ENCODE measurements at places on chromosomes 6 and 20. TPM values are rescaled to one million over a fixed set of nuclear protein-coding genes. Genes with fewer than 3 reads are reported as not detected.

GRCh38 chr6:112221981-112222852 is 32.1 kb downstream of the LAMA4 start:
- DNase-seq: peak; percentile 72

GRCh38 chr6:37029249-37029971 is 24.0 kb downstream of the FGD2 start:
- DNase-seq: peak; percentile 89

DNA sequence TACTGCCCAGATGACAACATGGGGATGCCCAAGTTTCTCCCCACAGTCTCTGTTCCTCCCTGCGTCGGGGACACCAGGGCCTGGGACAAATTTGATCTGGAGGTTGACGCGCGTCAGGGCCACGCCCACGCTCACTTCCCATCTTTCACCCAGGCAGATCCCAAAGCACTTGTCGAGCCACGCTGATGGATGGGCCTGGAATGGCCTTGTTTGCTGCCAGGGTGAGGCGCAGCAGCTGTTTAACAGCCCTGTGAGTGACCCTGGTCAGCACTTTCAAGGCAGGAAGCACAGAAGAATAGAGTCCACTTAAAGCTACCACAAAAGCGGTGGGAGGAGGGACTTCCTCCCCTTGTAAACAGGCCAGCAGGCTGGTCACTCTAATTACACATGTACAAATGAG is 324.7 kb upstream of the JARID2 start:
- peak; percentile 15 for DNase-seq

- no peak for DNase-seq
Observed at GRCh38 chr20:11173916-11174315, 500.1 kb upstream of the JAG1 start.

DNA sequence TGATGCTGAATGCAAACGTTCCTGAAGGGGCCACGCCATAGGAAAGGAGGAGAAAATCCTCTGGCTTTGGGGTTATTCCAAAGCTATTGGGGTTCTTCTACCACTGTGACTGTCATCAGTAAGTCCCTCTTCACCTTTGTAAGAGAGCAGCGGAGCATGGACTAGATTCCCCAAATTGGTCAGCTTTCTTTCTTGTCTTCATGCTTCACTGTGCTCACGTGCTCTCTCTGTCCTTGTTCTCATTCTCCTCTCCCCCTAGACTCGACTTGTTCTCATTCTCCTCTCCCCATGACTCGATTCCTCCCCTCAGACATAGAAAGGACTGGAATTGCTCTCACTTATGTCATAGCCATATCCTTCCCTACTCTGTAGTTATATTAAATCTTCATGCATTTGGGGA is 54.8 kb upstream of the ADGRG6 start:
- DNase-seq: no peak

- no peak for DNase-seq
Observed at GRCh38 chr6:154594496-154595198, 84.2 kb upstream of the CNKSR3 start.

Gene MED20
- total RNA-seq: 39.2 TPM

GRCh38 chr20:24842918-24843715 is 106.0 kb upstream of the CST7 start:
- DNase-seq: peak; percentile 19

Gene SALL4
- total RNA-seq: 0.15 TPM

GRCh38 chr20:24361541-24361940 is 107.9 kb upstream of the SYNDIG1 start:
- no peak for DNase-seq

DNA sequence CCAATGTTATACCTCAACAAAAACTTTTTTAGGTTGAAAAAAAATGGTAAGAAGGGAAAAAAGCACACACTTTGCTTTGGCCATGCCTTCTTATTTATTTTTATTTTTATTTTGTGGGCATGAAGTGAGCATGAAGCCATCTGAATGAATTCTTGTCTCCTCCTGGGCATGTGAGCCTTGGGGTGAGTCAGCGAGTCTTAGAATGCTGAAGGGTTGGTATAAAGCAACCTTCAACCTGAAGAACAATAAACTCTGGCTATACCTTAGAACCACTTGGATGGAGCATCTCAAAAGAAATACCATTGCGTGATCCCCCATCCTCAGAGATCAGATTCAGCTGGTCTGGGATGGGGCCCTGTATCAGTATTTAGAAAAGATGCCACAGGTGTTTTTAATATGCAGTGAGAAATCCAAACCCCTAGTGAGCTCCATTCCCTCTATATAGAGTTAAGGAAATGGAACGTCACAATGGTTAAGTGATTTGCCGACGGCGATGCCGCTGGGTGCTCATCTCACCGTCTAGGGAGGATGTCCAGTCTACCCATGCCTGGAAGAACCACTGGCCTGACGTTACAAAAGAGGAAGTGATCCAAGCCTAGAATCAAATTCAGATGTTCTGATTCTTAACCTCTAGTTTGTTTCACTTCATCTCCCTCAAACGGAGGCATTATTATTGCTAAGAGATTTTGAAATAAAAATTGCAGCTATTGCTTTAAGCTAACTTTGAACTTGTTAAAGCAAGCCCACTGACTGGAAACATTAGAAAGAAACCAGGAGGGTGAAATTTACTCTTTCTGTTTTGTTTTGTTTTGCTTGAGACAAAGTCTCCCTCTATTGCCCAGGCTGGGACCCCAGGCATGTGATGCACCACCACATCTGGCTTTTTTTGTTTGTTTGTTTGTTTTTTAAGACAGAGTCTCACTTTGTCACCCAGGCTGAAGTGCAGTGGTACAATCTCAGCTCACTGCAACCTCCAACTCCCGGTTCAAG is 67.1 kb downstream of the EDN1 start:
- DNase-seq: peak; percentile 68

Gene CYP39A1
- 5.2 TPM for total RNA-seq

Gene MATN4
- not detected for total RNA-seq

Gene UNC5CL
- 9.6 TPM for total RNA-seq

Gene GSTA3
- not detected for total RNA-seq

GRCh38 chr20:1764136-1765033 is 106.8 kb upstream of the SIRPG start:
- DNase-seq: peak; percentile 82

Gene CAGE1
- not detected for total RNA-seq

Gene HDGFL1
- not detected for total RNA-seq

DNA sequence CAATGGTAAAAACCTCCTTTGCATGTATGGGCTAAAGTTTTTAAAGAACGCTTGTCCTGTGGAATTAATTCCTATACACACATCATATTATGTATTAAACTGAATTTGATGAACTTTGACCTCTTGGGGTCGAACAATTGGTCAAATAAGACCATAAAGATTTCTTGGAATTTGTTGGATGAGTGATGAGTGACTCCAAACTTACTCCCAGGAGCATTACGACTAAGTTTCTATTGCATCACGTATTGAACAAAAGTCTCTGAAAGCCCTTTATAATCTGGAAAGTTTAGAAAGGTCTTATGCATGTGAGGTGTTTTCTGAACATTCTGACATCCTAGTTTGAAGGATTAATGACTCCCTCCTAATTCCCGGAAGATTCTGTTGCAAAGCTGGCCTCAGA is 126.9 kb upstream of the BMP5 start:
- DNase-seq: no peak

Gene E2F1
- total RNA-seq: 0.89 TPM

Gene MROH8
- 1.2 TPM for total RNA-seq

GRCh38 chr6:30075094-30075789 is at the start of gene RNF39:
Gene RNF39 (minus strand): TSS chr6:30075769. CDS start chr6:30075585, 184 bp downstream.
- DNase-seq: no peak

GRCh38 chr6:33633462-33634158 is 12.5 kb downstream of the ITPR3 start:
- no peak for DNase-seq

DNA sequence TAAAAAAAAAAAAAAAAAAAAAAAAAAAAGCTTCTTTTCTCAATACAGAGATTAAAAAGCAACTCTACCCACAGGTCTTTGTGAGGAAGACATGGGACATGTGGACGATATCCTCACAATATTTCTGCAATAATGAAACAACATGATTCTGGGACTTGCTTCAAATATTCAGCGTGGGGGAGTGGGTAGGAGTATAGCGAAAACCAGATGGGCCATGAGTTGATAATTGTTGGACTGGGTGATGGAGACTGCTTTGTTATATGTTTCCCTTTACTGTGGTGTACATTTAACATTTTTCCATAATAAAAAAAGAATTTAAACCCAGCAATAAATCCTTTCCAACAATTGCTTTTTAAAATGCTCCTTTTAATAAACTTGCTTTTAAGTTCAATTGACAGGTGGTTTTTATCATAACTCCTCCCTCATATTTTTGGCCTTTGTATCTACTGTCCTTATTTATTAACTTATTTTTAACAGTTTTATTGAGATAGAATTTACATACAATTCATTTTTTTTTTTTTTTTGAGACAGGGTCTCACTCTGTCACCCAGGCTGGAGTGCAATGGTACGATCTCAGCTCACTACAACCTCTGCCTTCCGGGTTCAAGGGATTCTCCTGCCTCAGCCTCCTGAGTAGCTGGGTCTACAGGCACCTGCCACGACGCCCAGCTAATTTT is 40.4 kb upstream of the ARFGEF2 start:
- no peak for DNase-seq

DNA sequence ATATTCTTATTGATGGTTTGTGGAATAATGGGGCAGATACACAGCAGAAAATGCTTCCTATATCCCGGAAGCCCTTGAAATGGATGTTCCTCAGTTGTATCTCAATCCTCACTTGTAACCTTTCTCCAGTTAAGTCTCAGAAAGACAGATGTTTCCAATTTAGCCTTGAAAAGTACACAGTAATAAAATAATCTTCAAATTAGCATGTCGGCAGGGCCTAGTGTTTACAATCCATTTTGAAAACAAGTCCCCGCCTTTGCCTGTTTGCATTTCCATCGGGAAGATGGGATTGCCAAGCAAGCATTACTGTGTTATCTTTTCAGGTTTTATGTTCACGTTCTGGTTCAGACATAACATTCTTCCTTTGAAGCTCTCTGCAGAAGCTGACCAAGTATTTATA is 41.5 kb downstream of the SNRNP48 start:
- DNase-seq: no peak

DNA sequence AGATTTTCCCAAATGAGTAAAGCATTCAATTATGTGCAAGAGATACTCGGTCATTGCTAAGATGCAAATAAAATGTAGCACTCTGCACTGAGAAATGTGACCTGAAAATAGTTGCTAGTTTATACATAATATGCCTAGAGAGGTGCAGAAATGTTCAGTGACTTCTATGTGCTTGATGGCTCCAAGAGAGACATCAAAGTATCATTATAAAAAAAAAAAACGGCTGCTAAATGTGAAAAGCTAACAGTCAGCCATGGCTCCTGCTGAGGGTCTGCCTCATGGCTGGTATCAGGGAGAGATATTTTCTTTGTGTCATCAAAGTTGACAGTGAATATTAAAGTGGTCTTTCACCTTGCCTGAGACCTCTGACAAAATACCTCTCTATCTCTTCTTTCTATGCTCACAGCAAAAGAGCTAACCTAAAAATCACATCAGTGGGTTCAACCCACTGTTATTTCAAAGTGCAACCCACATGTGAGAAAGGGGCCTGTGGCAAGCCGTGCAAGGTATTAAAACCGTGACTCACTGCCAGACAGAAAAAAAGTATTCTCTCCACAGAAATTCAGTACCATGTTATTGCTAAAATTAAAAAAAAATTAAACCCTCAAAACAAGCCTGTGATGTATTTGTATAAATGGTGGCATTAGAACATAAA is 259.0 kb downstream of the HIVEP2 start:
- no peak for DNase-seq

Gene TPX2
- 7.2 TPM for total RNA-seq

All from renal cortical epithelial cell (primary cell).